Right atrium auricular region (tissue), 2 donors: ENCODE measurements at places on chromosomes 2 and 18.

GRCh38 chr2:157874997-157875640 is 1.0 kb downstream of the ACVR1 start:
- H3K27me3 ChIP-seq: no peaks in the 10 kb centered on the region
- H3K4me3 ChIP-seq: peak overlapping the region; percentile 85
- H3K36me3 ChIP-seq: no peaks in the 10 kb centered on the region
- H3K4me1 ChIP-seq: peaks cover 47% of the 10 kb centered on the region
- peak overlapping the region; percentile 93 for H3K27ac ChIP-seq

DNA sequence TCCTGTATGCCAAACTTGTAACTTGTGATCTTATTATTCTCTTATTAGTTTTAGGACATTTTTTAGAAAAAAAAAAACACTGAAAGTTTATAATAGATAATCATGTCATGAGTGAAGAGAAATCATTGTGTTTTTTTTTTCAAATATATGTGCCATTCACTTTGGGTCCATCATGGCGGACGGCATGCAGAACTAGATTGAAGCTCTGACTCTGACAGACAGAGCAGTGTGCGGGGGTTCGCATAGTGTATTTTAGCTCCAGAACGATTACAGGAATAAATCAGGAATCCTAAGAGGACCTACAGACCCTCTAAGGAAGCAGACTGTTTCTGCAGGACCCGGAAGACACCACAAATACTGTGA is 484.4 kb upstream of the REG3G start:
- H3K27me3 ChIP-seq: no peaks in the 10 kb centered on the region
- no peaks in the 10 kb centered on the region for H3K36me3 ChIP-seq
- H3K4me3 ChIP-seq: no peak overlapping the region
- DNase-seq: no peak
- H3K27ac ChIP-seq: no peak overlapping the region

DNA sequence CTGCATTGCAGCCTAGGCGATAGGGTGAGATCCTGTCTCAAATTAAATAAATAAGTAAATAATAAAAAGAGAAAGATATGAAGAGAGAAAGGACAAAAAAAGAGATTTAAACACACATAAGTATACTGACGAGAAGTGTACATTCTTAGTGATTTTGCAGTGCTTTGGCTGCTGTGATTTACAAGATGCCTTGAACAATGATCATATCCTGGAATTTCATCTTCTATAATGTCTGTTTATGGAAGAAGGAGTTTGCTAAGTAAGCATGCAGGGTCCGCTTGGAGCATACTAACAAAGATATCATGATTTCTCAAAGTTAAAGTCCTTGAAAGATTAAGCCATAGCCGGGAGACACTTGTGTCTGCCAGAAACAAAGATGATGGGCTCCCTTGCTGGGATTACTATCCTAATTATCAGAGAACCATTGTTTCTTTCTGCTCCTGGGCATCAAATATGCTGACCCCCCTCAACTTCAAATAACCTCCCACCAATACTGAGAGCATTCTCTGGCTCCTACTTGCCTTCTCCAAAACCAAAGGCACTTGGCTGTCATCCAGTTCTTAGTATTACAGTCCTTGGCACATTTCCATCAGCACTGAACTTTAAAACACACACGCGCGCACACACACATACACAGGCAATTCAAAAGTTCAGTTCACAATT is 47.5 kb upstream of the STAM2 start:
- no peaks in the 10 kb centered on the region for H3K27me3 ChIP-seq
- H3K4me3 ChIP-seq: no peak overlapping the region
- H3K27ac ChIP-seq: no peak overlapping the region
- no peaks in the 10 kb centered on the region for H3K36me3 ChIP-seq
- H3K4me1 ChIP-seq: no peaks in the 10 kb centered on the region

GRCh38 chr18:38847326-38847725 is 1281.7 kb upstream of the CELF4 start:
- H3K27ac ChIP-seq: no peak overlapping the region
- H3K4me1 ChIP-seq: no peaks in the 10 kb centered on the region
- H3K27me3 ChIP-seq: no peaks in the 10 kb centered on the region
- no peaks in the 10 kb centered on the region for H3K36me3 ChIP-seq
- DNase-seq: no peak
- no peak overlapping the region for H3K4me3 ChIP-seq

DNA sequence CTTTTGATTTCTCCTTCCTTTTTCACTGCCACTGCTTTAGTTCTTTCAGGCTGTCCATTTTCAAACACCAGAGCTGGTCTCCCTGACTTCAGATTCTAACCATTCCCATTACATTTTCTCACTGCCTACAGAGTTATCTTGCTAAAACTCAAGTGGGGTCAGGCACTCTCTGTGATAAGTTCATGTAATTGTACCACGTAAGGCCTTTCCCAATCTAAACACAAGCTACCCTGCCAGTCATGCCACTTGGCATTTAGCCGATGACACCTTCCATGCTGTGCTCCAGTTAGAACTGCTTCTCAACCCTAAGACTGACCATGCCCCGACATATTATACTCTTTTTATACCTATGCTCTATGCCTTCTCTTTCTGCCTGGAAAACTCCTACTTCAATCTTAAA is 592.4 kb downstream of the DPP10 start:
- DNase-seq: no peak
- H3K4me3 ChIP-seq: no peak overlapping the region
- H3K27me3 ChIP-seq: no peaks in the 10 kb centered on the region
- no peaks in the 10 kb centered on the region for H3K36me3 ChIP-seq
- no peak overlapping the region for H3K27ac ChIP-seq

DNA sequence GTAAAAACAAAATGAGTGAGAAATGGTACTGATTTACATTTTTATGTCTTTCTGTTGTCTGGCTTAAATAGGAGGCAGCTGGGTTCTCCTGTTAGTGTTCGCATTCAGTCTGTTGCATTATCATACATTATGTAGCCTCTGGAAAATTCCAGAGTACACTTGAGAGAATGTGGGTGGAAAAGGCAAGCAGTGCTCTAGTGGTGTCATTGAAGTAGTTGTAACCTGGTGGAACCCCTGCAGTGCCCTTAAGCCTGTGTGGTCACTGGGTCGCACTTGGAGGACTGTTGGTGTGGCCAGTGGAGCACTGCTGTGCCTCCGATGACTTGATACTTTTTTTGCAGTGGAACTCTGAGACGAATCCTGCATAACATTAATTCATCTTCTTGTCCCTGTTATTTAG is 52.4 kb downstream of the USP14 start:
- H3K4me3 ChIP-seq: no peak overlapping the region
- H3K4me1 ChIP-seq: no peaks in the 10 kb centered on the region
- H3K27me3 ChIP-seq: no peaks in the 10 kb centered on the region
- peaks cover 56% of the 10 kb centered on the region for H3K36me3 ChIP-seq
- no peak for DNase-seq
- no peak overlapping the region for H3K27ac ChIP-seq

DNA sequence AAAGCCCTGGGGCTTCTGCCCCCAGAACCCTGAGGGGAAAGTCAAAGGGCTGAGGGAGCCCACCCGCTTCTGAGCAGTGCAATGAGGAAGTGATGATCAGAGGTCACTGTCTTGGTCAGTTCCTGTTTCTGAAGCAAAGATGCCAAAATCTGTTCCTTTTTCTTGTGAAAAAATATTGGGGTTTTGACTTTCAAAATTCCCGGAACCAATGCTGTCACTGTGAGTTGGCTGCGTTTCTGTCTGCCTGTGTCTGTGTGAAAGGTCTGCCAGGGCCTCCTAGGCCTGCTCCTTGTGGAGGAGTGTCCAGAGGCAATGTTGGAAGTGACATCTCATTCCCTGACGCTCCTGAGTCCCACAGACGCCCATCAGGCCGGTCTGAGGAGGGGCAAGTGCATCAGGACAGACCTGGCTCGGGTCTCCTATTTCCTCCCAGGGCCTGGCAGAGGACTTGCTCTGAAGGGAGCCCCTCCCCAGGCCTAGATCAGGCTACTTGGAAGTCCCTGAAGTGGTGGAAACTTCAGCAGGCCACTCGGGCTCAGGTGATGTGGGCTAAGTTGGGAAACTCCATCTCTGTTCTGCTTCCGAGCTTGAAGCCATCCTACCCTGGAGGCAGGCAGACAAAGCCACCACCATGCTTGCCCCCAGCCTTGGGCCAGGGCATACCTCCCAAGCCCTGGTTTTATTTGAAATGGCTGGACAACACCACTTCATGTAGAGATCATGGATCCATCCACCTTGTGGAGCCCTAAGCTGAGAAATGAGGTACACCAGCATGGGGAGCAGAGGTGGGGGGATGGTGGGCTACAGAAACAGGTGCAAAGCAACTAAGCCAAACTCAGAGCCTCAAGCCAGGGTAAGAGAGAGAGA is 51.0 kb downstream of the PKDCC start:
- H3K4me1 ChIP-seq: peaks cover 34% of the 10 kb centered on the region
- H3K4me3 ChIP-seq: no peak overlapping the region
- H3K27ac ChIP-seq: peak overlapping the region; percentile 43
- peak; percentile 79 for DNase-seq
- H3K27me3 ChIP-seq: no peaks in the 10 kb centered on the region
- H3K36me3 ChIP-seq: no peaks in the 10 kb centered on the region

- no peak overlapping the region for H3K4me3 ChIP-seq
- no peaks in the 10 kb centered on the region for H3K27me3 ChIP-seq
- no peak overlapping the region for H3K27ac ChIP-seq
- no peaks in the 10 kb centered on the region for H3K4me1 ChIP-seq
Measured at GRCh38 chr2:4938206-4938605, 754.0 kb upstream of the SOX11 start.

DNA sequence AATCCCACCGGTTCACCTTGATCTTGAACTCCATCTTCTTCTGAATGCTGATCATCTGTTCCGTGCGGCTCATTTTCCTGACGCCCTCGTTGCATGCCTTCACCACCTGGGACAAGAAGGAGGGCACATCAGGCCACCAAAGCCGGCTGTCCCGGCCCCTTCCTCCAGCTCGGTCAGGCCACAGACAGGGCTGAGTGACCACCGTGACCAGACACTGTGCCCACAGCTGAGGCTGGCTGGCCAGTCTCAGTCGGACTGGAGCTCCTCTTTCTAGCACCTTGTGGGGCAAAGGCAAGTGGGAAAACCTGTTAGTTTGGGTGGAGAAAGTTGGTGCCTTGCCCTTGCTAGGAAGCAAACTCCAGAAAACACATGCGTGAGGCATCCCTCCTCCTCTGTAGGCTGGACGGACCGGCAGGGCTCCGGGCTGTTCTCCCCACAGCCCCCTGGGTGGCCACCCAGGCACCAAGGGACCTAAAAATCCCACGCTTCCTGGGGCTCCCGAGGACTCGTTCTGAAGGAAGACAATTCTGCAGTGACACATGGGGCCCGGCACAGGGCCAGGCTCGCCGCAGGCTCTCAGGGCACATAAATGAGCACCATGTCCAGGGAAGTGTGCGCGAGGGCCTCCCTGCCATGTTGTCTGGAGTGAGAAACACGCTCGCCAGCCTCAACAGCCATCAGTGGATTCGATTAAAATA is 15.3 kb downstream of the SNORC start:
- H3K27ac ChIP-seq: no peak overlapping the region
- H3K27me3 ChIP-seq: no peaks in the 10 kb centered on the region
- DNase-seq: no peak
- H3K36me3 ChIP-seq: no peaks in the 10 kb centered on the region

DNA sequence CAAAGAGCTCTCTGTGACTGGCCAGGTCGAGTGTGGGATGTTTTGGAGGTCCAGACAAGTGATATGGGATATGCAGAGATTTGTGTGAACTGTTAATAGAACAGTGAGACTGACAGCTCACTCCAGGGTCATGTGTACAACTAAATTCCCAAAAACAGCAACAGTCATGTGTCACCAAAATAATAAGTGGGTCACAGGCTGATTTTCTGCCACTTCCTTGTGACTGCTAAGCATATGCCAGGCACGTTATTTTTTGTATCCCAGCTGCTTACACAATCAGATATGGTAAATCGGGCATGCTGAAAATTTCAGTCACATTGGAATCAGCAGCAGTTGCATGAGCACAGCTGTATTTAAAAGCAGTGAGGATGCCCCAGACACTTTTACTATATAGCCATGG is 198.7 kb downstream of the PTGR3 start:
- peak overlapping the region; percentile 43 for H3K27ac ChIP-seq
- no peak overlapping the region for H3K4me3 ChIP-seq
- H3K4me1 ChIP-seq: no peaks in the 10 kb centered on the region
- no peaks in the 10 kb centered on the region for H3K27me3 ChIP-seq
- H3K36me3 ChIP-seq: no peaks in the 10 kb centered on the region
- DNase-seq: no peak

DNA sequence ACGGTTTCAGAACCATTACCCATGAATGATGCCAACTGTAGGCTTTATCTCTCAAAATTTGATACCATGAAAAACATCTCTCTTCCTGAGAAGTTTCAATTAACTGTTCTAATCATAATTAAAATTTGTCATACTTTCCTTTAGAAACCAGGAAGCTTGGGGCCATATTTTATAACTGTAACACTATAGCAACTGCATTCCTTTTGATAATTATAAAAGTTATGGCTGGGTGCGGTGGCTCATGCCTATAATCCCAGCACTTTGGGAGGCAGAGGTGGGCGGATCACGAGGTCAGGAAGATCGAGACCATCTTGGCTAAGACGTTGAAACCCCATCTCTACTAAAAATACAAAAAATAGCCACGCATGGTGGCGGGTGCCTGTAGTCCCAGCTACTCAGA is 70.6 kb downstream of the DNAH7 start:
- DNase-seq: no peak
- no peaks in the 10 kb centered on the region for H3K36me3 ChIP-seq
- no peaks in the 10 kb centered on the region for H3K4me1 ChIP-seq

- no peaks in the 10 kb centered on the region for H3K36me3 ChIP-seq
- no peaks in the 10 kb centered on the region for H3K27me3 ChIP-seq
Measured at GRCh38 chr2:27870724-27871123, 19.5 kb downstream of the RBKS start.

DNA sequence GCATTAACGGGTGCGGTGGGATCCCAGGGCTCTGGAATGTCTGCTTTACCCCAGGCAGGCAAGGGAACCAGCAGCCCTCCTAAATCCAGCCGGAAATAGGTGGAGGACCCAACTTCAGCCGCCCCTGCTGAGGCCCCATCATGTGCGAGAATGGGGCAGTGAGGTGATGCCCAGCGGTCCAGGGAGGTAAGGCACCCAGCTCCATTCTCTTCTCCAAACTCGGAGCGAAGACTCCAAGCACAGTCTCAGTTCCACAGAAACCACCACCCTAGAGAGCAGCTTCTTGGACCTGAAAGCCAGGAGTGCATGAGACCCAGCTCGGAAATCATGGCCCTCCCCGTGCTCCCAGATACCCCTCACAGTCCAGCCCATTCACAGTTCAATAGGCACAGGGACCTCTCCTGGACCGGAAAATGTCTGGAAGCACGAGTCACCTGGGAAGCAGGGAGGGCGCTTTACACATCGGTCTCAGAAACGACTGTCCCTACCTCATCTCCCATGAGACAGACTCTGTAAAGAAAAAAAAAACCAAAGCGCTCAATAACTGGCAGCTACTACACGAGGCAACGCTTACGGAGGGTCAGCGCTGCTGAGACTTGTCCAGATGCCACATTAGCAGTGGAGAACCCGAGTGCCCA is 2.0 kb downstream of the SDC1 start:
- peak overlapping the region; percentile 62 for H3K4me3 ChIP-seq
- no peak for DNase-seq
- H3K36me3 ChIP-seq: no peaks in the 10 kb centered on the region
- peaks cover 22% of the 10 kb centered on the region for H3K4me1 ChIP-seq
- no peak overlapping the region for H3K27ac ChIP-seq

GRCh38 chr2:197600306-197600705 is 75.1 kb downstream of the RFTN2 start:
- H3K27me3 ChIP-seq: no peaks in the 10 kb centered on the region
- no peak for DNase-seq
- H3K27ac ChIP-seq: no peak overlapping the region
- H3K4me3 ChIP-seq: no peak overlapping the region
- H3K4me1 ChIP-seq: no peaks in the 10 kb centered on the region
- H3K36me3 ChIP-seq: no peaks in the 10 kb centered on the region
